OCI-M1 (cell line): ENCODE measurements at places on chromosomes 13 and 19.

DNA sequence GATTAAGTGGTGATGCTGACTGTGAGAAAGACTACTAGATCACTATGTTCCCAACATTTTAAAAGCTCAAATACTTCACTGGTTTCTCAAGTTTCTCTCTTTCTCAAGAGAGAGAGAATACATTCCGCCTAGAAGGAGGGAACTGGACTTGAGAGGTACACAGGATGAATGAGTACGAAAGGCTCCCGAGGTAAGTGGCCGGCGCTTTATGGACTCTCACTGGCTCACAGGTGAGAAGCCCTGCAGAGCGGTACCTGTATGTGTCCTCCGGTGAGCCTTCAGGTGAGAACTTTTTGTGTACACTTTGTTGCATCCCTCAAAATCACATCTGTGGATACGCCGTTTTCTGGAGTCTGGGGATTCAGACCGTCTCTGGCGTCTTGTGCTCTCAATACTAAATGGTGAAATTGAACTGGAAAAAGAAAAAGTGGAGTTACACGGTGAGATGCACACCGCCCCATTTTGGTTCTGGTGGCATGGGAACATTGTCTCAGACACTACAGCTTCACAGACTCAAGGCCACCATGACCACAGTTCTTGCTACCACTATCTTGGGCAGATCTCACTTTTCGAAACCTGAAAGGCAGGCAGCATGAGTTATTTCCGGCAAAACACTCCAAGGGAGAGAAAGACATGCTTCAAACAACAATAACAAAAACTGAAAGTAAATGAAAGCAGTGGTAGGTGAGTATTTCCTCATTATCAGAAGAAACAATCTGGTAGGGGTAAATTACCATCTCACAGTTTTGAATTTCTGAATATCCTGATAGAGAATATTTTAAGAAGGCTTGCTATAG, 418.9 kb downstream of the KLF12 start:
- DNase-seq: peak; percentile 27

GRCh38 chr13:66994097-66994496, 236.0 kb downstream of the PCDH9 start:
- peak; percentile 93 for DNase-seq

DNA sequence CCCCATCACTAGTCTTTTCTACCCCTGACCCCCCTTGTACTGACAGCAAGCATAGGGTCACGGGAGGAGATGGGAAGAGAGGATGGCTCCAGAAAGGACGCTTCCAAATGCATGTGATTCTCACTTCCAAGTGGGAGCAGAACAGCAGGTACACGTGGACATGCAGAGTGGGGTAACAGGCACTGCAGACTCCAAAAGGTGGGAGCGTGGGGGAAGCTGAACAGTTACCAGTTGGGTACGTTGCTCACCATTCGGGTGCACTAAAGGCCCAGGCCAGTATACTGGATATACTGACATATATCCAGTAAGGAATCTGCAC, 2.3 kb upstream of the ETV2 start:
- no peak for DNase-seq

DNA sequence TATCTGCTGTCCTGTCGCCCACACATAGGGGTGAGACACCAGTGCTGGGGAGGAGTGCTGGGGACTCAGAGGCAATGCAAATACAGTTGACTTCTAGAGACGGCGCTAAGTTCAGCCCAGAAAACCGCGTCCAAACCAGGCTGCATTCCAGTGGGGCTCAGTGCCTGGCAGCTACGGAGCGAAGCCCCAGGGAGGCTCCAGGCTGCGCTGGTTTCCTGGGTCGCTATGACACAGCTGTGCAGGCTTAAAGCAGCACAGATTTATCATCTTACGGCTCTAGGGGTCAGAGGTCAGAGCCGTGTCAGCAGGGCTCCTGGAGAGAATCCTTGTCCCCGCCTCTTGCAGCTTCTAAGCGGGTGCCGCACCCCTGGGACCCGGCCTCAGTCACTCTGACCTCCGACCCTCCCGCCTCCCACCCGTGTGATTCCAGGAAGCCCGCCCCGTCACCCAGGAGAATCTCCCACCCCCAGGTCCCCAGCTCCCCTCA, 61.6 kb downstream of the ANKRD10 start:
- DNase-seq: no peak

GRCh38 chr19:13670846-13671245, 93.5 kb upstream of the MRI1 start:
- DNase-seq: no peak

- peak; percentile 39 for DNase-seq
Observed at GRCh38 chr13:32734511-32734910, 148.3 kb downstream of the PDS5B start.

DNA sequence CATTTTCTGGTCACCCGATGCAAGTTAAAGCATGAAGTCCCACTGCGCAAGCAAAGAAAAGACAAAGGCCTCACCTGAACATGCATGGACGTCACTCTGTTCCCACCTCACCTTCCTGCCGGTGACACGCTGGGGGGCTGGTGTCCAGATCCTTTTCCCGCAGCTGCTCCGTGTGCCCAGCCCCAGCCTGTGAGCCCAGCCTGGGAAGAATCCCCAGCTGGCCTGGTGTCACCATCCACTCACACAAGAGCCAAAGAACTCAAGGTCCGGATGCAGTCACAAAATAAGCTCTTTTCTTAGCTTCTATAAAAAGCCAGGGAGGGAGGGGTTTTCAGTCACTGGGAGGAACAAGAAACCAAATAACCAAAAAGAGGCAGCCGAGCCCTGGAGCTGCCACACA, 249.9 kb downstream of the COL4A1 start:
- no peak for DNase-seq

DNA sequence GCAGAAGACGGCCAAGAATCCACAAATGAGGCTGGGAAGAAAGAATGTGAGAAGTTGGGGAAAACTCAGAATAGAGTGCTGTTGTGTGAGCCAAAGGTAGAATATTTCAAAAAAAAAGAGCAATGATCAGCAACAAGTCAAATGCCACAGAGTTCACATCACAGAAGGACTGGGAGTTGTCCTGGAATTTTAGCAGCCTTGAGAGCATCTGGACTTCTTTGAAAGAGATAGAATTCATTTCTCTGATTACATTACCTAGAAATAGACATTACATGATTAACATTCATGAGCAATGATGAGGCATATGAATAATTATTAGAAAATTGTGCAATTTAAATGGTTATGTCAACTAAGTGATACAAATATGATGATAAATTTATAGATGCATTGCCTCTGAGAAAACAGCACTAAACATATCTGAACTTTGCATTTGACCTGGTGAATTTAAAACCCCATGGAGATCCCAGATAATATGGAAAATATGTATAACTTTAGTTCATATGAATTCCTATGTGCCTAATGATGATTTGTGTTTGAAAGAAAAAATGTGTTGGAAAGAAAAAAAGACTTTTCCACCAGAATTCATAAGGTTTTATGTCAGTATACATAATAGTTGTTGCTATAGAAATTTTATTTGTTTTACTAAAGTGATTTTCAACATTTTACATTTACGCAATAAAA, 186.2 kb downstream of the POSTN start:
- no peak for DNase-seq
